Activated CD4-positive, alpha-beta T cell treated with anti-CD3 and anti-CD28 coated beads for 36 hours (primary cell): ENCODE measurements at places on chromosomes 1 and 21. TPM values are rescaled to one million over a fixed set of nuclear protein-coding genes. Genes with fewer than 3 reads are reported as not detected.

Gene CNST
- total RNA-seq, result 24.2 TPM

Gene RGSL1
- total RNA-seq, result not detected

Gene TBX19
- total RNA-seq, result 2.5 TPM

Gene PIGC
- total RNA-seq, result 17.1 TPM

Gene PDXK
- total RNA-seq, result 117 TPM

Gene NKAIN1
- total RNA-seq, result not detected

Gene CCDC185
- total RNA-seq, result not detected

Gene DENND2C
- total RNA-seq, result 0.73 TPM

Gene PARS2
- 6.3 TPM for total RNA-seq

Gene DENND2D
- 174 TPM for total RNA-seq
